Kidney tubule cell (primary cell): ENCODE measurements at places on chromosomes 6 and 20.
A peak's percentile ranks its signal among the peaks of the same experiment; 100 is the strongest.

GRCh38 chr6:24227556-24227955 lies 101.5 kb downstream of the NRSN1 start:
- no peak for DNase-seq

GRCh38 chr20:17109307-17109706 lies 117.5 kb upstream of the PCSK2 start:
- DNase-seq = no peak

DNA sequence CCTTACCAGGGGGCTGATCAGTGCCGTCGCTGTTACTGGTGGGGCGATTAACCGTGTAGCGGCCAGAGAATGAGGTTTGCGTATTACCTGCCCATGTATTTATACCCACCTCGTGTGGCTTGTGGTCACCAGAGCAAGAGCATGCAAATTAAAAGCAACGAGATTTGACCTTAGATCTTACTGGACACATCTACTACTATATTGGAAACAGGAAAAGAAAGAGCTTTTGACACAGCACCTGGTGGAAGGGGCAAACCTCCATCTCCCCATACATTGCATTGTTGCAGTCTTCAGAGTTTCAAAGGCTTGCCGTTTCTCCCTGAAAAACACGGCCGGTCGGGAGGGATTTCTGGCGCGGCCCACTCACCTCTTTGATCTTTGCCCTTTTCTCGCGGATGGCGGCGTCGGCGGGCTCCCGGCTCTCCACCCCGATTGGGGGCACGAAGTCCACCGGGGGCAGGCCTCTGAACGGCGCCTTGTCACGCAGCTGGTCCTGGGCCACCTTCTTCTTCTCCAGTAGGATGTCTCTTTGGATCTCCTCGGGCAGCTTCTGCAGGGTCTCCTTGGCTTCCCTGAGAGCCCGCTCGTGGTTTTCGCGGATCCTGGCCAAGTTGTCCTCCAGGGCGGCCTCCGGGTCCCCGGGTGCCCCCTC lies 1.3 kb downstream of the MAN1A1 start:
- peak; percentile 9 for DNase-seq

DNA sequence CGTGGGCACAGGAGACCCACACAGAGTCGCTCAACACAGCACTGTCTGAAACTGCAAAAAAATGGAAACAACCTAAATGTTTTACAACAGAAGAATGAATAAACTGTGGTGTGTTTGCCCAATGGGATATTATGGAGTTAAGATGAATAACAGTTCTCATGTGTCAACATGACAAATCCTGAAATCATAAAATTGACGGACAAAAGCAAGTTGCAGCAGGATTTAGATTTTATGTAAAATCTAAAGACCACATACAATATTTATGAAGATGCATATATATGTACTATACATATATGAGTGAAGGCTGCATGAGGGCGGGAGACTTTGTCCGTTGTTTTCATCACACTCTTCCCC lies 79.7 kb downstream of the GRM4 start:
- no peak for DNase-seq

DNA sequence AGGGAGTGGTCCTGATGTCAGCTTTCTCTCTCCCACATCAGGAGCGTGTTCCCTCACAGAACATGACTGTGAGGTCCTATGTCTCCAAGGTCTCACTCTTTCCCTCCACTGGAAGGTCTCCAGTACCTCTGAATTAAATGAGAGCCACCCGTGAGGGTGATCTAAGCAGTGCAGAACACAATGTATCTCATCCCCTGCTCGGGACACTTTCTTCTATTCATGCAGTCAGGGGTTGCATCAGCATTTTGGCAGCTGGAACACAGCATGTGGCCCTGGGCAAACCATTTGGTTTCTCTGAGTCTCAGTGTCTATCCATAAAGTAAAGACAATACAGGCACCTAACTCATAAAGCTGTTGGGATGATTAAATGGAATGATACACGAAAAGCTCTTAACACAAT lies 34.2 kb downstream of the MAFB start:
- no peak for DNase-seq

DNA sequence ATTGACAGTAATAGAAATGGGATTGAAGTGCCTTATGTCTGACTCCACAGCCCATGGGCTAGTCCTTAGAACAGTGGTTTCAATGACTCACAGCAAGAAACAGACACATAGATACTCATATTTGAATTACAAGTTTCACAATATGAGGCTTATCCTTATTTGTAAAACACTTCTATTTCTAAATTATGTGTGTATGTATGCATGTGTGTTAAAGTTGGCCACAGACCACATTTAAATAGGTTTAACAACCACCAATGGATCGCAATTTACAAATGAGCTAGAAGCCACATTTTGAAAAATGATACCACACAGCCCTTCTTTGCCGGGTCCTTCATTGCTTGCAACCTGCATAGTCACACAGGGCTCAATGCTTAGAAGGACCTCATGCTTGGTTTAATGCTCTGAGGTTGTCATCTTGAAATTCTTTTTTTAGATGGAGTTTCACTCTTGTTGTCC lies 157.8 kb upstream of the PREP start:
- DNase-seq = peak; percentile 11

DNA sequence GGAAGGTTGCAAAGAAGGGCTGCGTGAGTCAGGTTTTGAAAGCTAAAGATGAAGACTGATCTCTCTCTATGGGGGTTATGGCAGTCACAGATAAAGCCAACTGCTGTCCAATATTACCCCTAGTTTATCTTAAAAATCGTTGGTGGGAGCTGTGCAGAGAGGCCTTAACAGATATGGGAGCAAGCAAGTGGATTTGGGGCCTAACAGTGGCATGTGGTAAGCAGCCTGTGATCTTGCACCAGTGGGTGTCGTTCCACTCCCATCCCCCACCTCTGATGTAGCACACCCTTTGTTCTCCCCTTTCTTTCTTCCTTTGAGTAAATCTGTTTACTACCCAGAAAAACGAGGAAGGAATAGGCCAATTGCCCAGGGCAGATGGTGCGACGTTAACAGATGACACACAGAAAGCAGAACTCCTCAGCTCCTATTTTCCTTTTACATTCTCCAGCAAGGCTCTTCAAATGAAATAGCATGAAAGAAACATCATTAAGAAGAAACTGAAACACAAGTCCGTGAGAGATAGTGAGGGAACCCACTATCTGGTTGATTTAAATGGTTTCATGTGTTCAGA lies 274.1 kb upstream of the CITED2 start:
- DNase-seq = no peak

GRCh38 chr20:44540834-44541233 lies 19.0 kb upstream of the SERINC3 start:
- no peak for DNase-seq

DNA sequence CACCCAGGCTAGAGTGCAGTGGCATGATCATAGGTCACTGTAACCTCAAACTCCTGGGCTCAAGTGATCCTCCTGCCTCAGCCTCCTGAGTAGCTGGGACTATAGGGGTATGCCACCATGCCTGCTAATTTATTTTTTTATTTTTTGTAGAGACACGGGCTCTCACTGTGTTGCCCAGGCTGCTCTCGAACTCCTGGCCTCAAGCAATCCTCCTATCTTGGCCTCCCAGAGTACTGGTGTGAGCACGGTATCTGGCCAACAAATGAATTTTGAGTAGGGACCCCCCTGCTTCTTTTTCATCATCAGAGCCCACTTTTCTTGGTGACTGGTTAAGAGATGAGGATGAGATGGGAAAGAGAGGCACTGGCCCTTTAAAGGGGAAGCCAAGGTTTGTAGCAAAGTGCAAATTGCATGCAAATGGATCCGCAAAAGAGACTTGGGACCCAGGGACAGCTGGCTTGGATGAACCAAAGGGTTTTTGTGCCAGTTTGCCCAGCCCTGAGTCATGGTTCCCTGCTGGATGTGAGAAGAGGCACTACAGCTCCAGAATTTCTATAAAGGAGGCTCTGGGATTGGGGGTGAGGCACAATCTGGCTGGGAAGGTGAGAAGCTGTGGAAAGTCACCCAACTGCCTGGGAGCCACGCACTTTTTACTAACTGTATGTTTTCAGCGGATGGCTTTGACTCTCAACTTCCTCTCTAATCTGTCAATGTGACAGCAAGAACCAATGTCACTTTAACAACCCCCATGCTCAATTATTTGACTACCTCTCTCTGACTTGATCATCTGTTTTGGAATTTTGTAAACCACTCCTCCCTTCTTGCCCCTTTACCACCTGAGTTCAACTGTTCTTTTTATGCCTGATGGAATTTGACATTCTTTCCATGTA lies 58.7 kb upstream of the RNF24 start:
- no peak for DNase-seq

- DNase-seq = no peak
Observed at GRCh38 chr6:7041511-7042026, 66.2 kb upstream of the RREB1 start.

GRCh38 chr6:28002161-28002560 lies 45.1 kb downstream of the OR2B6 start:
- peak; percentile 92 for DNase-seq

- DNase-seq = peak; percentile 72
Observed at GRCh38 chr6:144661116-144661806, 376.1 kb downstream of the UTRN start.

- no peak for DNase-seq
Observed at GRCh38 chr6:127030111-127030510, 88.4 kb upstream of the RSPO3 start.

- DNase-seq = no peak
Observed at GRCh38 chr6:40371621-40372020, 215.5 kb downstream of the LRFN2 start.

- DNase-seq = no peak
Observed at GRCh38 chr20:55755411-55755810, 249.9 kb downstream of the CBLN4 start.

DNA sequence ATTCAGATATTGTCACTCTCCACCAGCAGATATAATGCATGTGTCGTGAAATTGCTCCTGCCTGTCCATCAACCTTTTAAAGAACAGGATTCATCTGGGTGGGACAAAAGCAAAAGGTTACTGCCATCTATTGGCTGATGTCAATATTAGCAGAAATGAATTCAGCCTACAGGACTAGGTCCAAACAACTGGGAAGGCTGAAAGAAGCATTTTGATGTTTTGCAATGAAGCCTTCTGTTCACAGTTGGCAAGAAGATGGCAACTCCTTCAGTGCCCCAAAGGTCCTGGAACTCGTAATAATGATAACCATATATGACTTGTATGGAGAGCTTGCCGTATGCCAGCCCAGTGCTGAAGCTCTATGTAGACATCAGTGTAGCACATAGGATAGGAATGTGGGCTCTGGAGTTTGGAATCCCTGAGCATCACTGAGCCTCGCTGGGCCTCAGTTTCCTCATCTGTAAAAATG lies 7.5 kb downstream of the BCAS1 start:
- peak; percentile 74 for DNase-seq

DNA sequence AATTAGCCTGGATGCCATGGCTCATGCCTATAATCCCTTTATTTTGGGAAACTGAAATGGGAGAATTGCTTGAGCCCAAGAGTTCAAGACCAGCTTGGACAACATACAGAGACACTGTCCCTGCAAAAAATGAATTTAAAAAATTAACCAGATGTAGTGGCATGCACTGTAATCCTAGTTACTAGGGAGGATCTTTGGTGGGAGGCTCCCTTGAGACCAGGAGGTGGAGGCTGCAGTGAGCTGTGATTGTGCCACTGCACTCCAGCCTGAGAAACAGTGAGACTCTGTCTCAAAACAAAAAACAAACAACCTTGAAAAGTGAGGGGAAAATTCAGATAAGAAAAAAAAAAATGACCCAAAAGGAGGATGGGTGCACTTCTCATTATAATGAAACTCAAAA lies 23.4 kb downstream of the CAP2 start:
- DNase-seq = no peak
